Stimulated activated CD8-positive, alpha-beta memory T cell treated with anti-CD3 and anti-CD28 coated beads, Interleukin-15, amount 100 ng/mL, for 1 hour (primary cell): ENCODE measurements at places on chromosomes 2 and 18.

DNA sequence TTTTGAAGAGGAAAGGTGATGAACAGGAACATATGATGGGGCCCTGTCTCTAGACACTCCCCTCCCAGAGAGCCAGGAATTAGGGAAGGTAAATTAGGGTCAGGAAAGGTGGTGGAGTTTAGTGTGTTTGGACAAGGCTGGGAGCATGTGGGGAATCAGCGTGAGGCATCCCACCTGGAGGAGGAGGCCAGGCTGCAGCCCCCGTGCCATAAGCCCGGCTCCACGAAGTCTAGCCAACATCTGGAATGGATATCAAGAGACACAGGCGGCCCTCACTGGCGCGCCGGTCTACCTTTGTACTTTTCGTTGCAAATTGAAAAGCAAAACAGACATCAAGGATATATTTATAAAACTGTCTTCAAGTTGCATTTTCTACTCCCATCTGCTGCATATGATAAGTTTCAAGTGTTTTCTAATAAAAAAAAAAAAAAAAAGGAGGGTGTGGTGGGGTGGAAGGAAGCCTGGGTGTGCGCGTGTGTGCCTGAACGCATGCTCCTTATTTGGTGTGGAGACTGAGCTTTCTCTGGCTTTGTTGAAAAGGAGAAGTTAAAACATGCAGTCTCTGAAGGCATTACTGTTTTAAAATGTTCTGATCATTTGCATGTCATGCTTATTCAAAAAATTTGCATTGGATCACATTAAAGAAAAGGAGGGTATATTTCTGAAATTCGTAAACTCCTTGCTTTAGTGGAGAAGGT, 546.7 kb upstream of the ID2 start:
- no peak for DNase-seq

DNA sequence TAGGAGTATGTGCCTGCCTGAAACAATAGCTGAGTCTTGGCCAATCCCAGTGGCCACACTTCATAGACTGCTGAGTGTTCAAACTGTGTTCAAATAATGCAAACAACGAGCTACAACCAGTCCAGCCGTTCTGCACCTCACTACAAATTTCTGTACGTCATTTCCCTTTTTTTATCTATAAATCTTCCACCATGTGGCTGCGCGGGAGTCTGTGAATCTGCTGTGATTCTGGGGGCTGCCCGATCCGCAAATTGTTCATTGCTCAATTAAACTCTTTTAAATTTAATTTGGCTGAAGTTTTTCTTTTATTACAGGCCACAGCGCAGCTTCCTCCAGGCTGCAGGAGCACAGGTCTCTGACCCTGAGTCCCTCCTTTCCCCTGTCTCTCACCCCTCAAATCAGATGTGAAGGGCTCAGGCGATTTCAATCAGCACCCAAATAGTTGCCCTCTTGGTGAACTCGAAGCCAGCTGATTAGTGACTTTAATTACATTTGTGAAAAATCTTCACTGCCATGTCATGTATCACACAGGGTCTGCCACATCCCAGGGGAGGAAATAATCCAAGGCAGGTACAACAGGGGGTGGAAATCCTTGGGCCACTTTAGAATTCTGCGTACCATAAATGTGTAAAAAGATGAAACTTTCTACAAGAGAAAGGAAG, 145.6 kb downstream of the NDUFA10 start:
- no peak for DNase-seq

DNA sequence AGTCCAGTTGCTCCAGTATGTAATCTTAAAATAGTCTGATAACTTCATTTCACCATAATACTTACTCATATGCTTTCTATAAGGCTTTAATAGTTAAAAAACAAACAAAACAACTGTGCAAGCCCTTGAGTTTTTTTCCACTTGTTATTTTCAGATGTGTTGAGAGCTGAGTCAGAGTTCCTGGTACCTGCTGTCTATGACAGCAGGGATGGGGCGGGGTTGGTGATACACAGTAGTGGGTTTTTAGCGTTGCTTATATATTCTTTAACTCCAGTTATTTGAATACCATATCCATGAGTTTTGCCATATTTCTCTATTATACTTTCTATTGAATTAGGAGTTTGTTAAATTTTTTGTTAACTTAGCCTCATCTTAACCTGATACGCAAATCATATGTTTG, 5.0 kb downstream of the NAPG start:
- no peak for DNase-seq

GRCh38 chr2:40178971-40179370, 272.9 kb downstream of the SLC8A1 start:
- DNase-seq = no peak

GRCh38 chr2:102368461-102369109, 13.0 kb downstream of the IL18R1 start:
- DNase-seq = no peak
